Muscle of arm (tissue), 14 donors: ENCODE measurements at places on chromosomes 5 and 9. TPM values are rescaled to one million over a fixed set of nuclear protein-coding genes. Genes with fewer than 3 reads are reported as not detected.

DNA sequence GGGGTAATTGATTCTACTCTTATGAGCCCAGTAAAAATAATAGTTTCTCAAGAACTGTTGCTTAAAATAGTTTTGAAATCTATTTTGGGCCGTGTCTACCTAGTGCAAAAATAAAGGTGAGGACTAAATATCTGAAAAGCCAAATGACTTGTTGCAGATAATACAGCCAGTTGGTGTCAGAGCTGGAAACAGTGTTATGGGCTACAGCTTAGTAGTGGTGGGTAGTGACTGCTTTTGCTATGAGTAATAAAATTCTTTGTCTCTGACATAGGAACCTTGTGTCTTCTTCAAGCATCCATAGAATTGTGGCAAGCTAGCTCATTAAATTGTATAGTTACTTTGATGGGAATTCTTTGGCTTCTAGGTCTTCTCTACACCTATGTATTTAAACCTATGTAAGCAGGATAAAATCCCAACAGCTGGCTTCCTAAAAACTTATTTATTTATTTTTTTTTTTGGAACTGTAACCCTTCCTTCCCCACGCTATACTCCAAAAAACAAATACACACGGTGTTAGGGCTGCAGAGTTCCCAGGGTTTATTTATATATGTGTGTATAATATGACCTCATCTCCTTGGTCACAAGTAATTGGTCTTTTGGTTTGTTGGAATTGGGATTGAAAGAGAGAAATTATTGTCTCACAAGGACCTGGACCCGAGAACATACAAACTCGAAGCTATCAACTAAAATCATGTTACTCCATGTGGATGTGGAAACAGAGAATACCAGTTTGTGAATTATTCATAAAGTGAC, 138.0 kb downstream of the NUDT12 start:
- DNase-seq = no peak

- no peak for DNase-seq
Measured at GRCh38 chr5:116976767-116977166, 402.1 kb upstream of the SEMA6A start.

PCDHA2 gene
- not detected for polyA plus RNA-seq

GRCh38 chr9:84811072-84811750, 141.7 kb downstream of the NTRK2 start:
- DNase-seq = no peak
